ENCODE measurements at places on chromosomes 3 and 15.

DNA sequence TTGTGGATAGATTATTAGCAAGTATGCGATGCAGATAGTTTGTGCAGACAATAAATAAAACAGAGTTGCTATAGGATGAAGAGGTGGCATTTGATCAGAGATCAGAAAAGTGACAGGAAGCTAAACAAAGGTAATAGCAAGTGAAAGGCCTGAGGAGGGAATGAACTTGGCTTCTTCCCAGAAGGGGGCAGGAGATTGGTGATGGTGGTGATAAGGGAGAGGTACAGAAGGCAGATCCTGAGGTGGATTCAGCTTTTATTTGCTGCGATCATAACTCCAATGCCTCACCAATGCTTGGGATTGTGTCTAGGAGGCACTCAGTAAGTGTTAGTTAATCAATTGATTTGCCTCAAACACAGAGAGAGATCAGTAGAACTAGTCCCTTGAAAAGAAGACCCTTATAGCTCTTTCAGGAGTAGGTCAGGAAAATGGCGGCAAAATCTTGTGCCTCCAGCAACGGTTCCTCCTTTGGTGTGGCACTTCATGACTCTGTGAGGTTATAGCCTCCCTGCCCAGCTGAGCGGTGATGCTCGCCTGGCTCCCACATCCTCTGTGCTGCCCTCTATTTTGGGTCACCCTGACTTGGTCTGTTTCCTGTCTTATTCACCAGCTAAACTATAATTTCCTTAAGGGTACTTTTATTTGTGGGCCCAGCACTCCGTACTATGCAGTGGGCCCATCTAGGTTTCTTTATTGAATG is 37.5 kb downstream of the TGFBR2 start:
- no peak for DNase-seq

GRCh38 chr3:12660196-12660595 is 3.7 kb downstream of the RAF1 start:
- DNase-seq: no peak

DNA sequence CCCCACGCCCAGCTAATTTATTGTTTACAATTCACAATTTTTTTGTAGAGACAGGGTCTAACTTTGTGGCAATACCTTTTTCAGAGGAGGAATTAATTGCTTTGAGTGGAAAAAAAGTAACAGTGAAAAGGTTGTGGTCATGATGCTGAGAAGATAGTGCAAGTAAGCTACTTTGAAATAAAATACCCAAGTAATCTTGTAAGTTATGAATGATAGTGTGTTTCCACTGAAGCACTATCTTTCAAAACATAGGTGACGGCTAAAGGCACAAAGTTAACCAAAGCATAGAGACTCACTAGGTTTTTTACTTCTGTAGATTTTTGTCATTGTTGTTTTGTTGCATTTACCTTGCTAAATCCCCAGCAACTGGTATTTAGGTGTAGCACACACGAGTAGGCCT is 101.2 kb upstream of the C15orf61 start:
- no peak for DNase-seq

DNA sequence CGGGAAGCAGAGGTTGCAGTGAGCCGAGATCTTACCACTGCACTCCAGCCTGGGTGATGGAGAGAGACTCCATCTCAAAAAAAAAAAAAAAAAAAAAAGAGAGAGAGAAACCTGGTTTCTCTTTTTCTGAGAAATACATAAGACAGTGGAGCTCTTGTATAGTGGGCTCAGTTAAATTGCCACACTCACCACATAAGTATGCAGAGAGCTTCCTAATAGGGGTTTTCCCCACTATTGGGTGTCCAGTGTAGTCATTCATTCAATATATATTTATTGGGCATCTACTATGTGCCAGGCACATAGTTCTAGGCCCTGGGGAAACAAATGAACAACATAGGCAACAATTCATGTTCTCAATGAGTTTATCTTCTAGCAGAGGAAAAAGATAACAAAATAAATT is 48.9 kb upstream of the FMN1 start:
- DNase-seq: no peak
